Amygdala (tissue), 56 donors: ENCODE measurements at places on chromosomes 12 and 14.

- no peak for DNase-seq
These were observed 234.3 kb downstream of the DACT1 start for GRCh38 chr14:58872061-58872460.

- no peak for DNase-seq
These were observed 7.4 kb downstream of the ZNF219 start for GRCh38 chr14:21090940-21091663.

GRCh38 chr12:55626154-55626553, 10.5 kb upstream of the OR10P1 start:
- DNase-seq: no peak

DNA sequence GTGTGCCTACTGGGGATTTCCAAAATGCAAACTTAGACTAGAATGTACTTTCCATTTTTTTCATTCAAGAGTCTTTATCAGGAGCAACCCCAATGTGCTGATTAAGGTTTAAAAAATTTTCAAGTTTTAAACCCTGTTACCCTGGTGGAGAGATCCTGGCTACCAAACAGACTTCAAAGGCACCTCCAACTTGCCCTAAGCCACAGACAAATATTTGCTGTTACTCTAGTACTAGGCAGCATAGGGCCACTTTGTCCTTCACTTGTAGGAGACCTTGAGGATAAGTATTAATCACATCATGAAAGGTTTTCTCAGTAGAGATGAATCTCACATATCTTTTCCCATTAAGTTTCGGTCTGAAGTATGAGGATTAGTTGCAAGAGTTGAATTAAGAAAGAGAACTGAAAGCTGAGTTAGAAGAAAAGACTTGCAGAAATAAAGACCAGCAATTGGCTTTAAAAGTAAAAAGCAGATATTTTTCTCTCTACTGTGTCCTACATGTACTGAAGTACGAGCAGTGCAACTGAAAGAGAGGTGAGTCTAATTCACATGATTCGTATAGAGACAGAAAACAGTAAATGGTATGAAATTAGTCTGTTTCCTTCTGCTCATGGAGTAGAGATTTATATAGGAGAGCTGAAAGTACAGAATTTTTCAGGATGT, 28.3 kb downstream of the NTN4 start:
- DNase-seq: no peak

DNA sequence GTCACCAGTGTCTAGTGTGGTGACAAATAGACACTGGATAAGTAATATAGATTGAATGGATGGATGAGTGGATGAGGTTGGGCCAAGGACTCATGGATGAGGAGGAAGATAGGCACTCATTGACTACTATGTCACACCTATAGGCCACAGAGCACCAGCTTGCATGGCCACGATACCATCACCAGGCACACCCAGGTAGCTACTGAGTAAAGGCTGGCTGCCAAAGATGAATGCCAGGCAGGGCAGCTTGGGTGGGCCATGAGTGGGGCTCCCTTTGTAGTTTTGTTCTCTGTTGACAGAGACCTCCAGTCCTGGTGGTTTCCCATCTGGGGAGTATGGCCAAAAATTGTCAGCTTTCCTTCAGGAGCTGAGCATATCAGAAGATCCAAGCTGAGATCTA, 11.2 kb upstream of the KRT83 start:
- no peak for DNase-seq

DNA sequence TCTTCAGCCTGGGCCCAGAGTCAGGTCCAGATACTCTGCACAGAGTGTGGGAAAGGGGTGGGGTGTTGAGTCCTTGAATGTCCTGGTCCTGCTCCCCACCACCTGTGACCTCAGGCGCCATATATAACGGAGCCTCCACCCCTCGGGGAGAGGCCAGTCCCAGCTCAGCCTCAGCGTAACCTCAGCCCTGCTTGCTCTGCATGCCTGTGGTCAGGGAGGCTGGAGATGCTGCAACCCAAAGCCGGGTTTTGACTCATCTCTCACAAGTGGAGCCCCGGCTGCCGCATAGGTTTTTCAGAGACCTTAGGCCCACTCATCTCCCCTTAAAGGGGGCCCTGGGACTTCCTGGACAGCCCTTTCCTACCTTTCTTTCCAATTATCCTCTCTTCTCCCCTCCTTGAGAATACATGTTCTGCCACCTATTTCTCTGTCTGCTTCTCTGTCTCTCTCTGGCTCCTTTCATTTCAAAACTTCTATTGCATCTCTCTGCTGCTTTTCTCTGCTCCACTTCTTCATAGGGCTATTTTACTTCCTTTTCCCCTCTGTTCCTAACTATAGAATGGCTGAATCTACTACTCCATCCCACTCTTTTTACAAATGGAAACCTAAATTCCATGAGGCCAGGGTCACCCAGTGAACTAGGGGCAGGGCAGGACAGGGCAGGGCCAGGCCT, 1.2 kb downstream of the ITGB7 start:
- no peak for DNase-seq

GRCh38 chr12:99121546-99121945, 476.5 kb downstream of the APAF1 start:
- no peak for DNase-seq

DNA sequence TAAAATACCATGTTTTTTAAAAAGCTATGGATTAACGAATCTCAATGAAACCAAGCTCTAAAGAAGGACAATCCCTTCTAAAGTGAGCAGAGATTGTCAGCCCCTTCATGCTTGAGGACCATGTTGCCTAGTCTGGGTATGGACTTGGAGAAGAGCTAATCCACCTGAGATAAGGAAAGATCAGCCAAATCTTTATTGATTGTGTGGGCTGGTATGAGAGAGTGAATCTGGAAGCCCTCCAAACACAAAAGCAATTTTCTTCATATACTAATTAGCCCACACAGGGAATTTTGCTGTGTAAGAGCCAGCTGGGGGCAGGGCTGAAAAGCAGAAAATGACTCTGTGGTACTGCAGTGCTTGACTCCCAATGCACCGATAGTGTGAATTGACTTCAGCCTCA, 47.4 kb upstream of the DICER1 start:
- no peak for DNase-seq

DNA sequence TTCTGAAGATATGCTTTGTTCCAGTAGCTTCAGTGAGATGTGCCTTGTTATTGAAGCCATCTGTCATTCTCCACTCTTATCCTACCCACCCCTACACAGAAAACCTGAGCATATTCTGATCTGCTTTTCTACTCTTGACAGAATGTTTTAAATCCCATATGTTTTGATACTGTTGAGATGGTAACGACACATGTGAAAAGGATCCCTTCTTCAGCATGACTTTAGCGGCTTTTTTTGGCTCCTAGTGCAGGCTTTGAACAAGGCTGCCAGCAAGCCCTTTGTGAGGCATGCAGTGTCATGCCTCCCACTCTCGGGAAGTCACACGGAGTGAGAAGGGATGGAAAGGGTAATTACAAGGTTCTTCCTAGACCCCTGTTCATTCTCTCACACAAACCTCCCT, 228.8 kb upstream of the RGS6 start:
- DNase-seq: no peak

DNA sequence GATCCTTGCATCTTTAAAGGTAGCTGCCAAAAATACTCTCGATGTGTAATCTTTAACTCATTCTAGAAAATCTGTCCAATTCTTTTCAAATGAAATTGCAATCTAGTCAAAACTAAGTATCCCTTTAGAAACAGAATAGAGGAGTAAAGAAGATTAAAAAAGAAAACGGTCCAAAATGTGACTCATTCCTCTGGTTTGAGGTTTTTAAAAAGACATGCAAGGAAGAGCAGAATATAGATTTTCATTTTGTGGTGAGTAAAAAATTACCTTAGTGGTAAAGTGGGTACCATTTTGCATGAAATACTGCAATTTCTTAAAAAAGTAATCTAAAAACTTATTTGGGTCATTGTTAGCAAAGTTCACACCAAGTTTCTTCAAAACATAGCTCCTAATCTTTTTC, 108.4 kb downstream of the BRMS1L start:
- DNase-seq: no peak

- DNase-seq: no peak
These were observed 10.7 kb downstream of the TBX5 start for GRCh38 chr12:114395233-114395632.

- peak; percentile 48 for DNase-seq
These were observed 2.1 kb downstream of the PLXNC1 start for GRCh38 chr12:94150240-94151121.

GRCh38 chr12:14514154-14514842, 53.4 kb downstream of the PLBD1 start:
- DNase-seq: no peak

- DNase-seq: no peak
These were observed 8.1 kb upstream of the GLTP start for GRCh38 chr12:109888179-109889020.

DNA sequence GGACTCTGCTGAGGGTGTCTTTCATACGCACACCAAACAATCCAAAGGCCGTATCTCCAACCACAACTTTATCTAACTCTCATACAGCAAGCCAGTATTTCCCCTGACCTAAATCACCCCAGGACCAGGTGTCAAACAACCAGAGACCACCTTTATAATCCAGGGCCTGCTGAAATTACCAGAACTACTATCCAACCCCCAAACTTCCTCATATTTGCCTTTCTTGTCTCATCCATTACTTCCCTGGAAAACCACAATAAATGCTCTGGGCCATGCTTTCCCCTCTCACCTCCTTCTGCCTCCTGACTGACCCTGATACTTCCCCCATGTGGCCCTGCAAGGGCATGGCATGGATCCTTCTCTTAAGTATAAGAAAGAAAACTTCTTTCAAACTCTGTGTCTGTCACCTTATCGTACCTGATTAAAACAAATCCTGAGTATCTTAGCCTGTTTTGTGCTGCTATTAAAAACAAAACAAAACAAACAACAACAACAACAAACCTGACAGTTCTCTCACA, 44.7 kb upstream of the CRACR2A start:
- no peak for DNase-seq

DNA sequence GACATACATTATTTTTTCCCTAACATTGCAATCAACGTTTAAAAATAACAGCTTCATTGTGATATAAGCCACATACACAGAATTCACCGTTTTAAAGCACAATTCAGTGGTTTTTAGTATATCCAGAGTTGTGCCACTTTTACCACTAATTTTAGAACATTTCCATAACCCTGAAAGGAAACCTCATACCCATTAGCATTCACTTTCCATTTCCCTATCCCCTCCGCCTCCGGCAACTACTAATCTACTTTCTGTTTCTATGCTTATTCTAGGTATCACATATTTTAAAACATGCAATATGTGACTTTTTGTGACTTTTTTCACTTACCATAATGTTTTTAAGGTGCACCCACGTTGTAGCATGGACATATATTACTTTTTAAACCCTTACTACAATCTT, 55.6 kb upstream of the ISM2 start:
- no peak for DNase-seq

- no peak for DNase-seq
These were observed 22.0 kb upstream of the WDR89 start for GRCh38 chr14:63663428-63664341.

GRCh38 chr12:45504316-45505010, 225.0 kb upstream of the ARID2 start:
- no peak for DNase-seq
